ENCODE measurements at places on chromosomes 11 and 22.

GRCh38 chr11:34167961-34168360, 62.5 kb downstream of the NAT10 start:
- DNase-seq: no peak

- peak; percentile 15 for DNase-seq
Observed at GRCh38 chr22:46057246-46058090, 80.5 kb upstream of the WNT7B start.

DNA sequence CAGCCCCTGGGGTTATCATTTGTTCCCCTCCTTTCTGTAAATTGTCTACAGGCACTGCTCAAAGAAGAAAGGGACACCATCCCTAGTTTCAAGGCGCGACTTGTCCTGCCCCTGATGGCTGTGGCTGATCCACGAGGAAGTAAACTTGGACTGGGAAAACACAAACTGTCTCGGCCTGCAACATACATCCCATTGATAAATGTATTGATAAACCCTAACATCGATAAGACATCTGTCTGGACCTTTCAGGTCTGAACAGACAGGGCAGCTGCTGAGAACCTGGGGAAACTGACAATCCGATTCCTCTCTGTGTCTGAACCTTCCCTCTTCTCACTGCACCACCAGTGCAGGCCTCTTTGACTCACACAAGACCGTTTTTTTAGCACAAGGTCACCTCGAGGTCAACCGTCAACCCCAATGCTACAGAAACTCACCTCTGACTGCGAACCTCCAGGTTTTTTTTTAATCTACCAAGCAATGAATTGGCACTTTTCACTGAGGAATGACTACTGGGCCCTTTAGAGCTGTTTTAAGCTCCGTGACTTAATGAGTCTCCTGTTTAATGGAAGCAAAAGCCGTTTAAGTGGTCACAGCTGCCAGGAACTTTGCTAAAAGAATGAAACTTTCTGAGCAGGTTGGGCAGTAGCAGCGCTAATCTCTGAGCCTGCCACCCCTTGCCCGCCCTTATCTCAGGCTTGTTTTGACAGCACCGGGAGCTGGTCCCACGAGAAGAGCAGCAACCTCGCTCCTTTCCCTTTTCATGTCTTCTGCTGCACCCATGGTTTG, 203.8 kb upstream of the TMEM45B start:
- DNase-seq: no peak

DNA sequence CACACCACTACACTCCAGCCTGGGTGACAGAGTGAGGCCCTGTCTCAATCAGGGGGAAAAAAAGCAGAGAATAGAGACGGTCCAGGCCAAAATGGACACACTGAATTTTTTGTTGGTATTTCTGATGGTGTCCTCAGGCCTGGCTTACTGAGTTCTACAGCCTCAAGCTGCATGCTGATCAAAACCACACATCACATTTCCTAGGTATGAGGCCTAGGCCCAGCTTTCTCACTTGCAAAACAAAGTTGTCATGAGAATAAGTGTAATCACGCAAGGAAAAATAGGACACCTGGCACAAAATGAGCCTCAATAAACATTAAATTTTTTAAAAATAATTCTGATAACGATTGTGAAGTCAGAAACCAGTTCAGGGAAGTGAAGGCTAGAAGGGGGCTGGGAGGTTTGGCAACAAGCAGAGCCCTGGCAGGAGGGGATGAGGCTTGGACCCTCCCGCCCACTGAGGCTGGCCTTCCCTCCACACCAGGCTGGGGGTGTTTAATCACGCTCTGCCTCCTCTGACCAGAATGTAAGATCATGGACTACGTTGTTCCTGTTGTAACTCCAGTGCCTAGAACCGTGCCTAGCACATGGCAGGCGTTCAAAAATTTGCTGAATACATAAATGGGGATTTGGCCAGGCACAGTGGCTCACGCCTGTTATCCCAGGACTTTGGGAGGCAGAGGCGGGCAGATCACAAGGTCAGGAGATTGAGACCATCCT, 18.1 kb downstream of the PACSIN2 start:
- no peak for DNase-seq

GRCh38 chr22:48055185-48055584, 1292.7 kb downstream of the TBC1D22A start:
- DNase-seq: no peak

DNA sequence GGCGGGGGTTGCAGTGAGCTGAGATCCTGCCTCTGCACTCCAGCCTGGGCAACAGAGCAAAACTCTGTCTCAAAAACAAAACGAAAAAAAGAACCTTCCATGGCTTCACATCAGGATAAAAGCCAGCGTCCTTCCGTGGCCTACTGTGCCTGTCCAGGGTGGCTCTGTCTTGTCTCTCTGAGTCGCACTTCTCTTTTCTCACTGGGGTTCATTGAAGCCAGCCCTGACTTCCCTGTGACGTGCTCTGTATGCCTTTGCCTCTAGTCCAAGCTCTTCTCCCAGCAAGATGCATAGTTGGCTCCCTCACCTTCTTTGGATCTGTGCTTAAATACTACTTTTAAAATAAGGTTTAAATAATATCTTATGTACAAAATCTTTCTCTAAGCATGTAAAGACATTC, 11.6 kb downstream of the ATXN10 start:
- DNase-seq: no peak

- no peak for DNase-seq
Observed at GRCh38 chr11:106998116-106998915, 20.0 kb downstream of the GUCY1A2 start.

DNA sequence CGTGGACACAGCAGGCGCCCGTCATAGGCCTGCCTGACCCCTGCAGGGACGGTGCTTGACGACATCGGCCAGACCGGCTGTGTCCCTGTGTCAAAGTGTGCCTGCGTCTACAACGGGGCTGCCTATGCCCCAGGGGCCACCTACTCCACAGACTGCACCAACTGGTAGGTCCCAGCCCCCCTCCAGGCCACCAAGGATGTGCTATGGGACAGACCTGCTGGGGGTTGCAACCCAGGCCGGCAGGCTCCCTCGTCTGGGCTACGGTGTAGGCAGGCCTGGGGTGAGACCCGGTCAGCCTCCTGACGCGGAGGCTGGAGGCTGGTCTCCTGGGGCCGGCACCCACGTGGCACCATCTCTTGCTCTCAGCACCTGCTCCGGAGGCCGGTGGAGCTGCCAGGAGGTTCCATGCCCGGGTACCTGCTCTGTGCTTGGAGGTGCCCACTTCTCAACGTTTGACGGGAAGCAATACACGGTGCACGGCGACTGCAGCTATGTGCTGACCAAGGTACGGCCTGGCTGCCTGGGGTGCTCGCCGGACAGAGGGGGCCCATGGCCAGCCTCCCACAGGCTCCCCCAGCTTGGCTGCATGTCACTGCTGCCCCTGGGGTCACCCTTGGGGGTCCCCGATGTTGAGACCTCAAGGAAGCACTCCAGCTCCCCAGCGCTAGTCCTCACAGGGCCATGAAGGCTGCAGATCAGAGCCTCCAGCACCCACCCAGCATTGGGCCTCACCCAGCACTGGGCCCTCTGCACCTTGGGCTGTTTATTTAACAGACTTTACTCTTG, 7.7 kb downstream of the MUC5AC start:
- no peak for DNase-seq

DNA sequence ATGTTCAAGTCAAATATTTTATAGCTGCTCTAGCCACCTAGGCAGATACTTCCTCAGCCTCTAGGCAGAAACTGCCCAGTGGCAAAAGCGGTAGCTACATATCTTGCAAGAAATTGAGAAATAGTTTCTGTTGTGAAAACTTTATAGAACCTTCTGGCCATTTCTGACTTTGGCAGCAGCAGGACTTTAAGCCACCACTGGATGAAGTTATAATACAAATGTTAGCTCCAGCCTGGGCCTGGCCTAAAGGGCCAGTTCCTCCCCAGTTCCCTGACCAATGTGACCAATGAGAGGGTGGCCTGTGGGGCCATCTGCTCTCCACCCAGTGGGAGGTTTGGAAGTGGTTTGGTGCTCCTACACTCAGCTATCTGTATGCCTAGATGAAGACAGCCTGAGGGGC, 254.0 kb upstream of the NARS2 start:
- DNase-seq: no peak

GRCh38 chr11:450809-451451, 851 bp downstream of the PTDSS2 start:
- peak; percentile 85 for DNase-seq

DNA sequence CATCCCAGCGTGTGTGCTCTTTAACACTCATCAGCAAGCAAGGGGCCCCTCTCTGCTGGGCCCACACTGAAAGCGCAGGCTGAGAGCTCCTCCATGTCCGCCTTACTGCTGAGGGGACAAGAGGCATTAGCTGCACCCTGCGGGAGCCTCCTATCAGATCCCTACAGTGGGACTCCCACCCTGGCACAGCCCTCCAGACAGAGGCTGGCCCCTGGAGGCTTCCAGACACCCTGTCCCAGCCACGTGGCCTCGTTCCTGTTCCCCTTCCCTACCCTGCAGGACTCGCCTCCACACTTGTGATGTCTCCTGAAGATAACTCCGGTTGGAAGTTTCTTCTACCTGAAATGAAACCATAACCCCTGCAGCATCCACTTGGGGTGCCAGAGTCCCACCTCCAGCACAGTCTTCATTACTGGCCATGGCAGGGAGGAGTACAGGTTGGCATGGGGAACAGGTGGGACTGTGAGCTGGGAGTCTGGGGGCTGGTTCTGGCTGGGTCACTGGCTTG, 5.0 kb upstream of the SH3BP1 start:
- peak; percentile 73 for DNase-seq

GRCh38 chr22:47393191-47393590, 630.7 kb downstream of the TBC1D22A start:
- DNase-seq: no peak
